Dorsolateral prefrontal cortex (tissue), 122 donors: ENCODE measurements at places on chromosomes 6 and 20. TPM values are rescaled to one million over a fixed set of nuclear protein-coding genes. Genes with fewer than 3 reads are reported as not detected.

GRCh38 chr6:127200114-127200513, 66.5 kb upstream of the RNF146 start:
- DNase-seq: no peak

DNA sequence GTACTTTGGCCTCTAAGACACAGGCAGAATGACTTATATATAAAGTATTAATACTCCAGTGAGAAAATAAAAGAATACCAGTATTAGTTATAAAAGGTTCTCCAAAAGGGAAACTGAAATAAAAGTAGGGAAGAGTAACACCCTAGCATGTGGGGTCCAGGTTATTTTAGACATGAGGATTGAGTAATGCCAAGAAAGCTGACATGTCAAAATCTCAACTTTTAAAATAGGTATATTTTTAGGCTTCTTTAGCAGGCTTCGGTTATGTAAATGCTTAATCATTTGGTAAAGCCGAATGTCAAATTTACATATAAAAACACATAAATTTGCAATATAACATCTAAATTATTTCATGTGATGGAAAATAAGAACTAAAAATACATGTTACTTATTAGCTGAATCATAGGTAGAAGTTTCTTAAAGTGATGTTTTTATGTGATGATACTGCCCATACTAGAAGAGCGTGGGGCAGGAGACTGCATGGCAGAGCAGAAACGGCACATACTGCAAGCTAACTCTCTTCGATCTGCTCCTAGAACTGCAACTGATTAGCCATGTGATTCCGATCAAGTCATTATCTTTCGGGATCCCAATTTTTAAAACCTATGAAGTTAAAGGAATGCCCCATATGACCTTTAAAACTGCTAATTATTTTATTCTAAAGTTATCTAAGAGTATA, 129.4 kb upstream of the DST start:
- no peak for DNase-seq

DNA sequence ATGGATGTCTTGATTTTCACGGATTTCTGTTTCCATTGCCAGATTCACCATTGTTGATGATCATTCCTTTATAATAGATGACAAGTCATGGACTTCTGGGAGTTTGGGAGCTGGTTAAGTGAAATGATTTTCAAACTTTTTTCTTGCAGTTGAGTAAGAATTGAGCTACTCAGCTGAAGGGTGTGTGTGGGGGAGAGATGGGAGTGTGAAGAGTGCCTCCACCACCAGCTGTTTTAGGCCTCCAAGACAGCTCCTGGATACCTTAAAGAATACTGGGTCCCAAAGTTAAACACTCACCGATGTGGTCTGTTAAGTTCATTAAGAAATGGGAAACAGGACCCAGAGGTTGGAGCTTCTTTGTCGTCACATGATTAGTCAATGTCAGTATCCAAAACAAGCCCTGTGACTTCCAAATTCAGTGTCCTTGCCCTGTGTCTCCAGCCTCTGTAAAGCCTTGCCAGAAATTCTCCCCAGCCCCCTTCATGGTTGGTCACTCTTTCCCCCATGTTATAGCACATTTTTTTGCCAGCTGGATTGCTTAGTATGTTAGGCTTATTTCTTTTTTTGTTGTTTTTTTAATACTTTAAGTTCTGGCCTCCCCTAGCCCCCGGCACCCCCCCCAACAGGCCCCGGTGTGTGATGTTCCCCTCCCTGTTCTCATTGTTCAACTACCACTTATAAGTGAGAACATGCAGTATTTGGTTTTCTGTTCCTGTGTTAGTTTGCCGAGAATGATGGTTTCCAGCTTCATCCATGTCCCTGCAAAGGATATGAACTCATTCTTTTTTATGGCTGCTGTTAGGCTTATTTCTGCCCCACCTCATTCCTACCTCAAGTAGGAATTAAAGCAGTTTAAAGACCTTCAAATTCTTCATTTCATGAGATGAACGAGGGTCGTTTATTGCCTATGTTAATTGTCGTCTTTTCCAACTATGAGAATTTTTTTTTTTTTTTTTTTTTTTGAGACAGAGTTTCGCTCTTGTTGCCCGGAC, 26.9 kb downstream of the BICRAL start:
- no peak for DNase-seq

DNA sequence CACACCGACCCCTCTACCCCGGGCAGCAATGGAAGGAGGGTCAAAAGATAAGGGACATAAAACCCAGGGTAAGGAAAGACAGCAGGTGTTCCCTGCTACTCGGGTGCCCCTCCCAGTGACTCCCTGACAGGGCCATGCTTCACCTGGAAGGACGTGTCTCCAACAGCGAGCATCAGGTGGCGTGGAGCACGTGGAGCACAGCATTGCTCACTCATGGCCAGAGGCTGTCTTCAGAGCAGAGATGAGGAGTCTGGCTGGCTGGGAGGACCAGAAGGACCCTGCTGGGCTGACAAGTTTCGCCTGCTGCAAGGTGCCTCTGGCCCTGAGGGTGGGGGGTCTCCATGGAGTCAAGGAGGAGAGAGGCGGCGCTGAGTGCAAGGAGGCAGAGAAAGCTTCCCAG, 15.3 kb upstream of the CDH22 start:
- no peak for DNase-seq

DNA sequence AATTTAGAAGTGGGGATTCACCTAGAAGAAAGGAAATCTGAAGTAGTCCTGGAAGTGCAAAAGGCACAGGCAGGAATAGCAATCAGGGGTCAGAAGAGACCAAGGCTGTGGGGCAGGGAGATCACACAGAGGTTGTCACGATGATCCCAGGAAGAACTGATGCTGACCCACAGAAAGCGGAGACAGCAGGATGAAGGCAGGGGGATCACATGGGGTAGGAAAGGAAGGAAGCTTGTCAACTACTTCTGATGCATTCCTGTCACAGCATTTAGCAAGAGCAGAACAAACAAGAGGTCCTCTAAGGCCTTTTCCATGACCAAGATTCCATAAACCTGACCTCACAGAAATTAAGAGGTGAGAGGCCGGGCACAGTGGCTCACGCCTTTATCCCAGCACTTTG, 79.1 kb downstream of the SLC23A2 start:
- no peak for DNase-seq

DNA sequence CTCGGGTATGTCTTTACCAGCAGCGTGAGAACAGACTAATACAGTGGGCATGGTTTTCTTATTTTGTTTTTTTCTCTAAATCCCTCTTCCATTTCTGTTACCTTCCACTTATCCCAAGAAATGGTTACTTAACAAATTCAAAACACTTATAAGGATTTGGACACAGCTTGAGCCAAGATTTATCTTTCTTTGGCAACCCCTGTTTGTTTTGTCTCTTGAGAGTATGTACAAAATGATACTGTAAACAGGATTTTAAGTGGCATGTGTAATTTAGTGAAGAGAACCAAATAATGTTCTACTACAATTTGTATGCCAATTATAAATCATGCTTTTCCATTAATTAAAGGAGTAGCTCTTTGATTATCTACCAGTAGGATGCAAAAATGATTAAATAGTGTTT, 51.4 kb downstream of the PPP1R14C start:
- DNase-seq: no peak

The MAP1LC3A gene
- 181 TPM for total RNA-seq

DNA sequence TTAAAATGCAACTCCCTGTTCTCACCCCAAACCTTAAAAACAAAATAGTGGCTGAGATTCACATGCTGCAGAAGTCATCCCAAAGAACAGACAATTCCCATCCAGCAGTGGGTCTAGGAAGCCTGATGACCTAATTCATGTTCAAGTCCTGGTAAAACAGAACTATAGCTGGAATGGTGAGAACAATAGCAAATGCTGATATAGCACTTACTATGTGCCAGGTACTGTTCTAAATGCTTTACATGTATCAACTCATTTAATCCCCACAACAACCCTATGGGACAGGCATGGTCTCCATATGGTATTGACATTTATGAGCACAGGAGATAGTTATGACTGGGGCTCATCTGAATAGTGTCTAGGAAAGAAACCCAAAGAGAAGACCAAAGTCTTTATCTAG, 5.6 kb downstream of the DDO start:
- DNase-seq: no peak

- no peak for DNase-seq
Measured at GRCh38 chr6:99349171-99350141, at the start of gene FAXC. Gene FAXC (minus strand): TSS chr6:99349674. CDS start chr6:99349372, 302 bp downstream.

GRCh38 chr6:43890197-43891062, 120.4 kb downstream of the VEGFA start:
- no peak for DNase-seq

DNA sequence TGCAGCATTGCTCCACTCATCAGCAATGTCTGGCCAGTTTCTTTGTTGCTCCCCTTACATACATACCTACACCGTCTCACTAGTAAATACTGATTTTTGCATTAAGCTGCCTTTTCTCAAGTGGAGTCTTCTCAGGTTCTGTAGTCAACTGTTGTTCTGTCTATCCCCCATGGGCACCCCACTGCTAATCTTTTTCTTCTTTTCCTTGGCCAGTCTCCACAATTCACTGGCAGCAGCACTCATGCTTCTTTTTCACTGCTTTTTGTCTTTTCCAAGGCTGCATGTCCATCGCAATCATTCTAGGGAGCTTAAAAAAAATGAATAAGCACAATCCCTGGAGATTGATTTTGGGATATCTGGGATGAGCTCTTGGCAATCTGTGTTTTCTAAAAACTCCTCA, 10.3 kb upstream of the ERVFRD-1 start:
- no peak for DNase-seq

DNA sequence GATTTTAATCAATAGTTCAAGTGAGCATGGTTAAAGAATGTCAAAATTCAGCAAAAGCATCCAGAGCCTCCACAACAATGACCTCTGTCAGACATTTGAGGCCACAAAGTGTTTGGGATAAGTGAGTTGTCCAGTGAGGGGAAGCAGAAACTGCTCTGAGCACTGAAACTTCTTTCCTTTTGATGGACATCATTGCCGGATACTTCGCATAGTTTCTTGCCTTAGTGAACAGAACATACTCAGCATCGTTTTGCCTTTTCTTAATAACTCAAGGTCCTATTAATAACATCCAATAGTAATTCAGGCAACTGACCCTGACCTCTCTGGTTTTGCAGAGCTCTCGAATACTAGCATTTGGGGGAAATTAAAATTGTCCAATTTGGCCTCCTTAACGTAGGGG, 78.6 kb downstream of the EDN3 start:
- no peak for DNase-seq

GRCh38 chr20:37194621-37195417, 15.5 kb upstream of the MROH8 start:
- no peak for DNase-seq

DNA sequence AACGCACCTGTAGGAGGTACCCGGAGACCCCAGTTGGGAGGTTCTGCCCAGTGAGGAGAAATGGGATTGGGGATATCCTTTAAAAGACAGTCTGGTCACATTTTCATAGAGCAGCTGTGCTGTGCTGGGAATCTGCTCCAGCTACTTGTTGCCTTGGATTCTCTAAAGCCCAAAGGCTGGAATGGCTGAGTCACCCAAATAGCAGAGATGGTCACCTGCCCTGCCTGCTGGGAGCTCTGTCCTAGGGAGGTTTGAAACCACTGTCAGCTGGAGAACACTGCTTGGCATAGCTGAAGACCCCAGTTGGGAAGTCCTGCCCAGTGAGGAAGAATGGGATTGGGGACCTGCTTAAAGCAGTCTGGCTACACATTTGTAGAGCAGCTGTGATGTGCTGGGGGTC, 34.8 kb upstream of the TFB1M start:
- DNase-seq: no peak

The NOX3 gene
- not detected for total RNA-seq

The PTK6 gene
- not detected for total RNA-seq

GRCh38 chr6:43613721-43614395, 15.2 kb downstream of the GTPBP2 start:
- DNase-seq: no peak

DNA sequence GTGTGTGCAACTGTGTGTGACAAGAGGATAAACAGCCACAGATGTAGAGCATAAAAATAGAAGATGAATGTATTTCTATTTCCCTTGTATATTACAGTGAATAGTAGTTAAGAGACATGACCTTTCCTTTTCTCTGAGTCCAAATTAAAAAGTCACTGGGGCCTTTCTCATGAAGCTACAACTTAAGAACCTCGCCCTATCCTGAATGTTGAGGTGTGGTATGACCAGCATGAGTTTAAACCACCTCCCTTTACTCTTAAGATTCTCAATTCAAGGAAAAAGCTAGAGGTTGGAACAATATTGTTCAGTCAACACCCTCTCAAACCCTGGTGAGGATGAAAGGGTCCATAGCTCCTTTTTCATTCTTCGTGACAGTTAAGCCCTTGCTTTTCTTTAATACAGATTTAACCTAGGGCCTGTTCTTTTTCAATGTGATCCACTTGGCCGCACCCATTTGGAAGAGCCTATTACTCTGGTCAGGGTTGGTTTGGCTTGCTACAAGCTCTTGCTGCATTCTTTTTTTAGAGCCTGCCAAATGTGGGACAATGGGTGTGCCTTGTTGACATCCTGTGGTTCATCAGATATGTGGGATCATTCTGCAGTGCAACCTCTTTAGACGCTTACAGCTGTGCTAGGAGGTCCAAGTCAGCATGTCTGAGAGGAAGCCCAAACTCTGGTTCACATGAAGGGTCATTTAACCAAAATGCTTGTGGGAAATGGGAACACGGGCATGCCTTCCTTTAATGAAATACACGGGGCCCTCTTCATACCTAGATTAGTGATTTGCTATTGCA, 290.0 kb downstream of the HAO1 start:
- no peak for DNase-seq

The TPD52L1 gene
- total RNA-seq: 79.3 TPM

The DZANK1 gene
- 9.2 TPM for total RNA-seq

DNA sequence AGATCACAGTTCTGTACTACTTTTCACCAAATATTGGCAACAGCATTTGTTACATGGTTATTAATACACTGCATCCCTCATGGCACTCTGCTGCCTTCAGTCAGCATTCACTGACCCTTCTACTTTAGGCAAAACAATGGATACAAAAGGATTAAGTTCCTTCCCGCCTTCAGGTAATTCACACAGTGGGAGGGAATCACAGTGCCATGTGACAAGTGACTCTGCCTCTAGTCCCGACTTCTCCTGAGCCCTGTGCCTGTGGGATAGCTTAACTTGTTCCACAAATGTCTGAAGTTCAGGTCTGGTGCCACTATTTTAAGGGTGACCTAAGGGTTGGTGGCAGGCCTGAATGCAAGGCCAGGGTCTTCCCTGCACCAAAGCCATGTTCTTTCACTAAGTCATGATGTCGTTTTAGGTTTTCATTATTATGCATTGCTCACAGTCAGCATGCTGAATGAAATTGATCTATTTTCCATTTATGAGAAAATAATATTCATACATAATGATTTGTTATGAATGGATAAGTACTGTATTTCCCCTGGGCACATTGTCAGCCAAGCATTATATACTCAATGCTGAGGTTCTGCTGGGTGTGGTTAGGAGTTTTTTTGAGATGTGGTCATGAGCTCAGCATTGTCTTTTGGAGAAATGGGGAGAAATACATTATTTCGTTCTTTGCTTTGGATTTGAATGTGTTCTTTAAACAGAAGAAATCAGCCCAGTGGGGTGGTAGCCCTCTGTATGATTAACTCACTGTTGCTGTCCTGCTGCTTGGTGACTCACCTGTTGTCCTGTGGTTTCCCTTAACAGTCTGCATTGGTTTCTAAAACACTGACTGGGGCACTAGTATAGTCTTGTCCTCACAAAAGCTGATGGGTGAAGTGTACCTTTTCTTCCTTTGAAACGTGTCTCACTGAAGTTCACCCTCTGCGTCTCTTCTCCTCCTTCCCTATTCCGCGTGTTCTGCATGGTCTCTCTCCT, 66.4 kb downstream of the AFDN start:
- no peak for DNase-seq
